Glutamatergic neuron (in vitro differentiated cells): ENCODE measurements at places on chromosomes 2 and 18. TPM values are rescaled to one million over a fixed set of nuclear protein-coding genes. Genes with fewer than 3 reads are reported as not detected.

DNA sequence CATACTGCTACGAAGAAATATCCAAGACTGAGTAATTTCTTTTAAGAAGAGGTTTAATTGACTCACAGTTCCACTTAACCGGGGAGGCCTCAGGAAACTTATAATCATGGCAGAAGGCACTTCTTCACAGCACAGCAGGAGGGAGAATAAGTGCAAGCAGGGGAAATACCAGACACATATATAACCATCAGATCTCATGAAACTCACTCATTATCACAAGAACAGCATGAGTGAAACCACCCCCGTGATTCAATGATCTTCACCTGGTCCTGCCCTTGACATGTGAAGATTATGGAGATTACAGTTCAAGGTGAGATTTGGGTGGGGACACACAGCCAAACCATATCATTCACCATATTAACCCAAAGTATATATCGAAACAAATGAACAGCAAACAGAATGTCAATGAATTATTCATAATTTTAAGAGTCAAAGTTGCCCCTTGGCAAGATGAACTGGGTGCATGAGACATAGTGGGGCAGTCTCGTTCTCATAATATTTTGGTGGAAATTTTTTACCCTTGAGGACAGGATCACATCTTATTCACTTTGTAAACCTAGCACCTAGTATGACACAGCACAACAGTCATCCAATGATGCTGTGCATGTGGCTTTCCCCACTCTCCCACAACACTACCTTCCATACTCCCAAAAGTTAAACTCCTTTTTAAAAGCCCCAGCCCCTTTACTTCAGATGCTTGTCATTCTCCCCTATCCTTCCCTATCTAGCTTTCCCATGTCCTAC, 425.3 kb downstream of the ZEB2 start:
- peaks cover 5% of the 10 kb centered on the region for H3K36me3 ChIP-seq
- no peak overlapping the region for H3K27ac ChIP-seq
- DNase-seq = no peak
- no peak overlapping the region for H3K4me3 ChIP-seq

DNA sequence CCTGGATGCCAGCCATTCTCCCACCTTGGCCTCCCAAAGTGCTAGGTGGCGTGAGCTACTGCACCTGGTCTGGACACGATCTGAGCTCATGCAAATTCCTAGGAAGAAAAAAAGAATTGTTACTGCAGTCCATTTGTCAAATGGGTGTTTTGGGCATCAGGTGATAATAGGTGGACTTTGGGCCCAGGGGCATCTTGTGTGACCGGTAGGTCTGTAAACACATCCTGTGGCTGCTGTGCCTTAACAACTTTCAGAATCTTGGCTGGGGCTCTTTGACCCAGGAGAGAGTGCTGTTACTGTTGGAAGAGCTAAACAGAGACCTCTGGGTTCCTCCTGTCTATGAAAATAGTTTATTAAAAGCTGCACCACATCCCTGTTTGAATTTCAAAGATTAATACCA, 34.9 kb upstream of the TFCP2L1 start:
- H3K36me3 ChIP-seq = no peaks in the 10 kb centered on the region
- no peak overlapping the region for H3K27ac ChIP-seq
- H3K4me1 ChIP-seq = no peaks in the 10 kb centered on the region

RNU2-63P gene
- total RNA-seq = 8.2 TPM

PSMA8 gene
- not detected for total RNA-seq

CFAP65 gene
- total RNA-seq = 1.1 TPM
